ENCODE measurements at places on chromosomes 12 and 14.

- H3K27me3 ChIP-seq: no peaks in the 10 kb centered on the region
- no peak overlapping the region for H3K4me3 ChIP-seq
- no peaks in the 10 kb centered on the region for H3K36me3 ChIP-seq
- DNase-seq: no peak
- no peak overlapping the region for H3K27ac ChIP-seq
These were observed 153.3 kb upstream of the CLEC14A start for GRCh38 chr14:38409071-38409705.

- no peak overlapping the region for H3K27ac ChIP-seq
- H3K27me3 ChIP-seq: no peaks in the 10 kb centered on the region
- H3K4me3 ChIP-seq: no peak overlapping the region
- H3K4me1 ChIP-seq: no peaks in the 10 kb centered on the region
These were observed 12.4 kb downstream of the LMO3 start for GRCh38 chr12:16593546-16593945.

DNA sequence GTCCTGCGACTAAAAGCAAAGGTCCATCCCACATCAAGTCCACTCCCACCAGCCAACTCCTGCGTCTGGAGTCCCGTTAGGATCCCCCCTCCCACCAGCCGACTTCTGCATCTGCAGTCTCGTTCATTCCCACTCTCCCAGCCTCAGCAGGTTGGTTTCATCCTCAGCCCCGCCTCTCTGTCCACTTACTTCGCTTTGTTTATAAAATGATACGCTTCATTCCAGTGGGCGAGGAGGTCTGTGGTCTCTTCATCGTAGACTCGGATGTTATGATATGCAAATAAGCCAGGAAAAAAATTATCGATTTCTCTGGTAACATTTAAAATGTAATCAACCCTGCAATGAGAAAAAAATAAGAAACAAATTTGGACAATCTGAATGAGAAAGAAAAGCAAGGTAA lies 56.8 kb downstream of the SSH1 start:
- H3K27me3 ChIP-seq: no peaks in the 10 kb centered on the region
- no peak overlapping the region for H3K4me3 ChIP-seq
- H3K27ac ChIP-seq: peak overlapping the region; percentile 89
- H3K36me3 ChIP-seq: peaks cover 5% of the 10 kb centered on the region
- H3K4me1 ChIP-seq: peaks cover 50% of the 10 kb centered on the region

GRCh38 chr12:19482036-19482435 lies 42.7 kb downstream of the AEBP2 start:
- H3K4me3 ChIP-seq: no peak overlapping the region
- DNase-seq: no peak
- no peaks in the 10 kb centered on the region for H3K36me3 ChIP-seq
- no peaks in the 10 kb centered on the region for H3K27me3 ChIP-seq
- H3K4me1 ChIP-seq: peaks cover 30% of the 10 kb centered on the region

DNA sequence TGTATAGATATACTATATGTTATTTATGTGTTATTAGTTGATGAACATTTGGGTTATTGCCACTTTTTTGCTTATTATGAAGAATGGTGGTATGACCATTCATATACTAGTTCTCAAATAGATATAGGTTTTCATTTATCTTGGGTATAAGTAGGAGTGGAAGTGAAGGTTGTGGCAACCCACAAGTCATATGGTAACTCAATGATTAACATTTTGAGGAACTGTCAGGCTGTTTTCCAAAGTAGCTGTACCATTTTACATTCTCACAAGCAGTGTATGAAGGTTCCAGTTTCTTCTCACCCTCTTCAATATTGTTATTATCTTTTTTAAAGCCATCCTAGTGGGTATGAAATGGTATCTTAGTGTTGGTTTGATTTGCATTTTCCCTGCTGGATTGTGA lies 19.0 kb upstream of the MSRB3 start:
- no peaks in the 10 kb centered on the region for H3K4me1 ChIP-seq
- H3K36me3 ChIP-seq: no peaks in the 10 kb centered on the region
- H3K4me3 ChIP-seq: no peak overlapping the region
- DNase-seq: no peak

DNA sequence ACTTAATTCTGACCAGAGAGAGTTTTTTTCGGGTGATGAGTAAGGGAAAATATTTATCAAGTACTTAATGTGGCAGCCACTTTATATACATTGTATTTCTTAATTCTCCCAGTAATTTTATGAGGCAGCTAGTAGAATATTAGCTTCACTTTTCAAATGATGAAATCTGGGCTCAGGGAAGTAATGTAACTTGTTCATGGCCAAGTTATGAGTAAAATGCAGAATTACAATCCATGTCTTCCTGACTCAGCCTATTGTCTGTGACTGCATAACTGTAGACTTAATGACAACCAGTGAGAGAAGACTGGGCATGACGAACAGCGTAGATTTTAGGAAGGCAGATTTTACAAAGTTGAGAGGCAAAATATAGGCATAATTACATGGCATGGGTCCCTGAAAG lies 106.7 kb upstream of the MIS18BP1 start:
- no peak overlapping the region for H3K4me3 ChIP-seq
- H3K36me3 ChIP-seq: no peaks in the 10 kb centered on the region
- H3K27me3 ChIP-seq: no peaks in the 10 kb centered on the region
- no peaks in the 10 kb centered on the region for H3K4me1 ChIP-seq

GRCh38 chr14:99173086-99173485 lies 98.9 kb downstream of the BCL11B start:
- H3K36me3 ChIP-seq: no peaks in the 10 kb centered on the region
- H3K4me1 ChIP-seq: peaks cover 10% of the 10 kb centered on the region
- H3K27me3 ChIP-seq: no peaks in the 10 kb centered on the region
- H3K27ac ChIP-seq: no peak overlapping the region

GRCh38 chr14:23319746-23320583 lies 1.3 kb upstream of the PABPN1 start:
- DNase-seq: no peak
- H3K36me3 ChIP-seq: peaks cover 25% of the 10 kb centered on the region
- peak overlapping the region; percentile 39 for H3K4me3 ChIP-seq

DNA sequence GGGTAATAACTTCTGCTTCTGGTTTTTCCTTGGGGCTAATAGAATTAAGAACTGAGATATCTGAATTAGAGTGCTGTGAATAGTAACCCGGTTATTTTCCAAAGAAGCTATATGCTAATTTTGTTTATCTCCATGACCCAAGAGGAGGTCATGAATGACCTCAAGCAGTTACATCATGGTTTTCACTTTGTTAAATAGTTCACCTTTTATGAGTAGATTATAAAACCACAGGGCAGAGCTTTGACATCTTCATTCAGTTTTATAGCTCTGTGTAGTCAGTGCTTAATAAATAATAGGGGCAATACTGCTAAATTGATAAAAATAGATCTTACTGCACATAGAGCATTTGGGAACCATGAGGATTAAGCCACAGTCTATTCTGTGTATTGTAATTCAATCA lies 462.2 kb downstream of the LRIG3 start:
- no peaks in the 10 kb centered on the region for H3K27me3 ChIP-seq
- no peaks in the 10 kb centered on the region for H3K36me3 ChIP-seq
- no peaks in the 10 kb centered on the region for H3K4me1 ChIP-seq
- no peak overlapping the region for H3K4me3 ChIP-seq

- DNase-seq: peak; percentile 25
- no peaks in the 10 kb centered on the region for H3K27me3 ChIP-seq
- no peak overlapping the region for H3K4me3 ChIP-seq
- H3K36me3 ChIP-seq: no peaks in the 10 kb centered on the region
- peaks cover 19% of the 10 kb centered on the region for H3K4me1 ChIP-seq
These were observed 211.1 kb upstream of the SFSWAP start for GRCh38 chr12:131499864-131500190.

DNA sequence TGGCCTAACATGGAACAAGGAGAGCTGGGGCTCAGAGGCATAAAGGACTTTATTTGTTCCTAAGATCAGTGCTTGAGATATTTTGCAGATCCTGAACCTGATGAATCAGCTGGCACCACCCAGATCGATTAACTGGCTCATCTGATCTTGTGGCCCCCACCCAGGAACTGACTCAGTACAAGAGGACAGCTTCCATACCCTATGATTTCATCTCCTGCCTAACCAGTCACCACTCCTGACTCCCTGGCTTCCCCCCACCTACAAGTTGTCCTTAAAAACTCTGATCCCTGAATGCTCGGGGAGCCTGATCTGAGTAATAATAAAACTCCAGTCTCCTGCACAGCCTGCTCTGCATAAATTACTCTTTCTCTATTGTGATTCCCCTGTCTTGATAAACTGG lies 5.1 kb downstream of the C12orf56 start:
- H3K27me3 ChIP-seq: no peaks in the 10 kb centered on the region
- no peaks in the 10 kb centered on the region for H3K36me3 ChIP-seq
- H3K4me1 ChIP-seq: peaks cover 15% of the 10 kb centered on the region

- no peaks in the 10 kb centered on the region for H3K27me3 ChIP-seq
- no peaks in the 10 kb centered on the region for H3K36me3 ChIP-seq
- H3K4me1 ChIP-seq: peaks cover 31% of the 10 kb centered on the region
- no peak overlapping the region for H3K27ac ChIP-seq
- peak; percentile 93 for DNase-seq
These were observed 43.3 kb upstream of the PTPRO start for GRCh38 chr12:15278816-15279658.

DNA sequence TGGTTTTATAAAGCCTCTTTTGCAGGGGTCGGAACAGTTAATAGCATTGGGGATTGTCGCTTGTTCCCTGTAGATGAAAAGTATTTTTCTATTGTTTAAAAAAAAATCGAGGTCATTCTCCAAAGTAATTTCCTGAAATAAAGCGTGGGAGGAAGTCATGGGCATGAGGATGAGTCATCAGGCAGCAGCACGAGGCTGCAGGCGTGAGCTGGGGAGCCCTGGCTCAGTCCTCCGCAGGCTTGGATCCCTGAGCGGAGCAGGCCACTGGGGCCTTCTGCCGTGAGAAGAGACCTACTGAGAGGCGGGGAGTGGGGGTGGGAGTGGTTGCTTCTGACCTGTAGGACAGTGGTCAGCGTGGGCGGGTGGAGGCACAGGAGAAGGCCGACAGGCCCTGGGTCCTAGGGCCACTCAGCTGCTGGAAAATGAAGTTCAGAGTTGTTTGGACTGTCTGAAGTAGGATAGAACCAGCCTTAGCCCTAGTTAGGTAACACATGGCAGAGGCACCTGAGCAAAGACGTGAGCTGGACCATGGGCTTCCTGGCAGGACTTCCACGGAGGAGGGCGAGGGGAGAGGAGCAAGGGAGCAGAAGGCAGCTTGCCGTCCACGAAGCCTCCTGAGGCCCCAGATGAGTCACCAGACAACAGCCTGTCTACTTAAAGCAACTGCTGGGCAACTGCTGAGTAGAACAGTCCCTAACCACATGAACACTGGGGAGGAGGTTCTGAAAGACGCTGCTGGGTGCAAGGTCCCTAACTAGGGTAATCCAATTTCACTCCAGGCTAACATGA lies 21.1 kb upstream of the LGALS3 start:
- peak; percentile 97 for DNase-seq
- peaks cover 60% of the 10 kb centered on the region for H3K4me1 ChIP-seq
- no peaks in the 10 kb centered on the region for H3K27me3 ChIP-seq
- H3K36me3 ChIP-seq: no peaks in the 10 kb centered on the region

- H3K4me3 ChIP-seq: no peak overlapping the region
- no peaks in the 10 kb centered on the region for H3K27me3 ChIP-seq
- H3K36me3 ChIP-seq: peaks cover 54% of the 10 kb centered on the region
- no peak overlapping the region for H3K27ac ChIP-seq
These were observed 19.8 kb downstream of the CKB start for GRCh38 chr14:103502877-103503276.

DNA sequence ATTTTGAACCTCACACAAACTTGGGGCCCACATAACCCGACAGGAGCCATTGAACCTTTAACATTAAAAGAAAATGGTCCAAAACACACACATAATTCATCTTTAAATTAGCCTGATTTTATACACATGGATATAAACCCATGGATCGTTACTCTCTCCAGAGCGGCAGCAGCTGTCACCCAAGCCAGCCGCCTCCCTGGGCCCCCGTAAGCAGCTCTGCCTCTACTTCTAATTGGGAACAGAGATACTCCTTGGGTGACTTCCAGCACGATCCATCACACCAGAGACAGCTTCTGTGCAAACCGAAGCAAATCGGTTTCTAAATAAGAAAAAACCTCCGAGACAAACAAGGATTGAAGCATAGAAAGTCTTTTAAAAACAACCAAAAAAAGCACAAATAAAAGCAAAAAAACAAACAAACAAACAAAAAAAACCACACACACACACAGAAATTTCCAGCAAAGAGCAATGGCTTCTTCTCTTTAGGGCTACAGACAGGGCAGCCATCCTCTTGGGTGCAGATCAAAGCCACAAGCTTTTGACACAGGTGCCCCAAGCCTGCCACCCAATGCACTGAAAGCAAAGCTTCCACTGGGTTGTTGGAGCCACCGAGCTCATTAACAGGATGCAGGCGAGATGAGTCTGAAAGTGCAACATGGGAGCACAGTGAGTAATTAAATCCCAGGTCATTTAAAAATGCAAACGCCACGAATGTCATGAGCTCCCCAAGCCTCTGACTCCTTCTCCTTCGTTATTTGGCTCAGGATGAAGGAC lies 156.9 kb downstream of the DPF3 start:
- H3K4me3 ChIP-seq: no peak overlapping the region
- H3K27me3 ChIP-seq: no peaks in the 10 kb centered on the region
- DNase-seq: no peak

DNA sequence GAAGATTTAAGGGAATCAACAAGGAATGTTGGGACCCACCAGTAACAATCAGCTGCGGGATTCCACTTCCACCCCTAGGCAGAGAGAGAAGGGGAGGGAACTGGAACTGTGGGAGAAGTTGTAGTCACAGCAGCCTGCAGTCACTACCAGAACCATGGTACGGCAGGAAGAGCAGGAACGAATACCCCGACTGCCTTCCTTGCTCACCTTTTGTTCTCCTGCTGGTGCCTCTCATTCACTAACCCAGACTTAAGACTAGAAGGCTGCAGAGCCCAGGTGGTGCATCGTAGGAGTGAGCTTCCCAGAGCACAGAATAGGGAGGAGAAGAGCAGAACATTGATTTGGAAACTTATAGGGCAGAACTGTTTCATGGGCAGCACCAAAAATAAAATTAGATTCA lies 154.2 kb downstream of the DYRK2 start:
- peaks cover 7% of the 10 kb centered on the region for H3K4me1 ChIP-seq
- no peak overlapping the region for H3K27ac ChIP-seq
- no peak for DNase-seq
- no peaks in the 10 kb centered on the region for H3K27me3 ChIP-seq
- H3K4me3 ChIP-seq: no peak overlapping the region

DNA sequence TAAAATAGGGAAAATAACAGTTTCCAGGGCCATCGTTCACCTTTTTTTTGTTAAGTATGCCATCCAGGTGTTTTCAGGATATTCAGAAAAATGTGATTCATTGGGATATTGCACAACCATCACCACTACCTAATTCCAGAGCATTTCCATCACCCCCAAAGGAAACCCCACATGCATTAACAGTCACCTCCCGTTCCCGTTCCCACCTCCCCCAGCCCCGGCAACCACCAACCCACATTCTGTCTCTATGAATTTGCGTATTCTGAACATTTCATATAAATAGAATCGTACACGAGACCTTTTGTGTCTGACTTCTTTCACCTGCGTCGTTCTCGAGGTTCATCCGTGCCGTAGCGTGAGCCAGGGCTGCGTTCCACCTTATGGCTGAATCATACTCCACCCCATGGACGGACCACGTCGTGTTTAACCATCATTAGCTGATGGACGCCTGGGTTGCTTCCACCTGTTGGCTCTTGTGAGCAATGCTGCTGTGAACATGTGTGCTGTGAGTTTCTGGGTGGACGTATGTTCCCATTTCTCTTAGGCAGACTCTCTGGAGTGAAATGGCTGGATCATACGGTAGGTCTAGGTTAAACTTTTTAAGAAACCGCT lies 51.0 kb upstream of the NCOR2 start:
- peaks cover 16% of the 10 kb centered on the region for H3K4me1 ChIP-seq
- no peaks in the 10 kb centered on the region for H3K36me3 ChIP-seq
- no peak overlapping the region for H3K4me3 ChIP-seq
- H3K27ac ChIP-seq: no peak overlapping the region
- H3K27me3 ChIP-seq: no peaks in the 10 kb centered on the region
- DNase-seq: no peak

- peaks cover 42% of the 10 kb centered on the region for H3K4me1 ChIP-seq
- H3K27me3 ChIP-seq: no peaks in the 10 kb centered on the region
- no peaks in the 10 kb centered on the region for H3K36me3 ChIP-seq
- peak overlapping the region; percentile 97 for H3K4me3 ChIP-seq
- DNase-seq: no peak
These were observed 597 bp upstream of the DYNC1H1 start for GRCh38 chr14:101963656-101964296.

Measured in vagina (tissue), 2 donors.